ENCODE measurements at places on chromosomes 5 and 9.

GRCh38 chr5:126373375-126374108 lies 49.7 kb upstream of the GRAMD2B start:
- DNase-seq = no peak

DNA sequence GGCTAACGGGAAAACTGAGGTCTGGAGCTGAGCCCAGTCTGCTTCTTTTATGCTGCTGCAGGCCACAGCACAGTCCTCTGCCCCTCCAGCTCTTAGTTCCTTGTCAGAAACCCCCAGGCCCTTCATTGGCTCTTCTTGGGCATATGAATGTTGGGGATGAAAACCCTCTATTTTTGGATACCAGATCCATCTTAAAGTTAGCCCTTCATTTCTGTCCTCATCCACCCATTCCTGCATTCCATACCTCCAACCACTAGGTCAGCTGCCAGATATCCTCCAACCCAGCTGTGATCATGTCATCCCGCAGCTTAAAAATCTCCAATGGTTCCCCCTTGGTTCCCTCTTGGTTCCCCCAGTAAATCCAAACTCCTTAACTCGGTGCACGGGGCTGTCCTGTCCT lies 1.8 kb upstream of the SLC25A51 start:
- DNase-seq = no peak

GRCh38 chr5:176902911-176903664 lies 3.9 kb upstream of the HK3 start:
- DNase-seq = no peak

GRCh38 chr5:174376056-174376455 lies 330.6 kb downstream of the NSG2 start:
- DNase-seq = no peak

DNA sequence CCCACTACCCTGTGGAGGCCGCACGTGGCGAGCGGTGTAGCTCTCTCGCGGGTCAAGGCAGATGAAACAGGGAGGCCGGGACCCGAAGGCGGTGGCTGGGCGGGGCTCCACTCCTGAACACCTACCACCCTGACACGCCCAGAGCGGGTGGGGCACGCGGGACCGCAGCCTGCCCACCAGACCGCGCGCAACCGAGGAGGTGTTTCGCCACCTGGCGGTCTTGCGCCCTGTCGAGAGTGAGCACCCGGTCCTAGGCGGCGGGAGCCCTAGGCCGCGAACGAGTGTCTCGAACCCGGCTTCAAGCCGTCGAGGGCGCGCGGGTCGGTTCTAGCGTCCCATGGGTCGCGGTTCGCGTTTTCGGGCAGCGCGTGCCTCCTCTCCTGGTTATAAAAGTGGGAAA lies 2.2 kb upstream of the EXOSC3 start:
- no peak for DNase-seq

DNA sequence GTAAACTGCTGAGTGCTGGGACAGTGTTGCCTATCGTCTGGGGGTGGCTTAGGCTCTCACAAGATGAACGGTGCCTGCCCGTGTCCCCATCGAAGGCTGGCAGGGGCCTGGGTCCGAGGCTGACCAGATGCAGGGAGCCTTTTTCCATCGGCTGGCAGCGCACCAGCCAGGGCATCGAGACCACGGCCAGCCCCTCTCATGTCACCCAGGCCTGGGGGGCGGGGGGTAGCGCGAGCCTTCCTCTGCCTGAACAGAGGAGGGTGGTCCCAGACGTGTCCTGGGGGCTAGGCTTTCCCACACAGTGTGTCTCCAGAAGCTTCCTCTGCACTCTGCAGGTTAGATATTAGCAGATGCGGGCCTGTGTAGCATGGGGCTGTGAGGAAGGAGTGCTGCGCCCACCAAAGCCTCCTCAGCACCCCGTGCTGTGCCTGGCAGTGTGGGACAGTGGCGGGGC lies 17.3 kb downstream of the FGD3 start:
- DNase-seq = no peak

DNA sequence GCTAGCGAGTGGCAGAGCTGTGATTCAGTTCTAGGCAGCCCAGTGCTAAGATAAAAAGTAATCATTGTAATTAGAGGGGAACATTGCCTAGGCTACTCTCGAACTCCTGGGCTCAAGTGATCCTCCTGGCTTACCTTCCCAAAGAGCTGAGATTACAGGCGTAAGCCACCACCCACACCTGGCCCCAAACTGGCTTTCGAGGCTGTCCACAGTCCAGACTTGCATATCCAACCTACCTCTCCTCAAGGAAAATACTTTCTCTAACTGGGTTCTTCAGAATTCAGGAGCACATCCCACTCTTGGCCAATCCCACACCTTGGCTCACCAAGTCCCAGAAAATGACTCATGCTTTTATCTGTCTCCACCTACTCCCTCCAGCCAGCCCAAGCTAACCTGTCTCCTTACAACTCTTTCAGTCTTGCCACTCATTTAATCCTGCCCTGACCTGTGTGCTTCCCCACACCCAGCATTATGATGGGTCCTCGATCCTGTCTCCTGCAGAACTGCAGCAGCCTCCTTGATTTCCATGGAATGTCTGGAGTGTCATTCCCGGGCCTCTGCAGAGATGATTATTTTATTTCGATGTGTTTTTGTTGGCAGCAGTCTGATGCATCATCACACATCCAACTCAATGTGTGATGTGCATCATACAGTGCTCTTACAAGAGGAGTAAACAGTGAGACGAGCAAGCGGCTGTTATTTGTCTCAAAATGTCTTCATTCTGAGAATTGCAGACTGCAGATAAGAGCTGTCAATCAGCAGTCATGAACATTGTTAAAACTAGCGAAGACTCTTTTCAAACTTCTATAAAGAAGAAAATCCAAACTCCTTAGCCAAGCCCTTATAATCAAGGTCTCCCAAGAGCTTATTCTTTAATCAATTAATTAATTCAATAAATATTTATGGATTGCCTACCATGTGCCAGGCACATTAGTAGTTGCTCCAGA lies 167.3 kb downstream of the SEC61B start:
- DNase-seq = no peak

DNA sequence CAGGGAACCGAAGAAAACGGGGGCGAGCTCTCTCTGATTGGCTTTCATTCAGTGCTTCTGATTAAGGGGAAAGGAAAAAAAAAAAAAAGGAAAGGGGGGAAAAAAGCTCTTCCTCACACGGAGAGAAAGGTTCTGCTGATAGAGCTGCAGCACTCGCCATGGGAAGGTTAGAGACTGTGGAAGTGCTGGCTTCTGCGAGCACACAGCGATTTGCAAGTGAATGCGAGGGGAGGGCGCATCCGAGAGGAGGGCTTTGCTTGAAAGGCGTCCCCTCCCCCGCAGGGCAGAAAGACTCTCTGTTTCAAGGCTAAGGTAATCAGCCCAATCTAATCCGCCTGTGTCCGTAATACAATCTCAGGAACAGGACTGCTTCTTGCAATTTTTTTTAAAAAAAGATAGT lies at the start of gene CDH10:
CDH10 (minus strand) TSS at position 218 of the 400 bp plus-strand sequence. CDS start 51,488 bp downstream, outside the sequence.
- DNase-seq = no peak

DNA sequence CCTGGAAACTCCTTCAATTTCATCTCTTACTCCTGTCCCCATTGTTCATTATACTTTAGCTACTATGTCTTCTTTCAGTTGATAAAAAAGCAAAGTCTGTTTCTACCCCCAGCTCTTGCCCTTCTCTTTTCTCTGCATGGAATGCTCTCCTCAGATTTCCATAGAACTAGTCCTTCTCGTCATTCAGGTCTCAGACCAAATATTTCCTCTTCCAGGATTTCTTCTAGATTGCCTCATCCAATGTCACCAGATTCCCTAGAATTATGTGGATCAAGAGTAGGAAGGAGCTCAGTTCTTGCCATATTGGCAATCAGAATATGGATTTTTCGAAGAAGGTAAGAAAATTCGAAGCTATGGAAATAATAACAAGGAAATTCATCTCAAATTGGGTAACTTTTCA lies 176.1 kb downstream of the GABRG2 start:
- DNase-seq = no peak

DNA sequence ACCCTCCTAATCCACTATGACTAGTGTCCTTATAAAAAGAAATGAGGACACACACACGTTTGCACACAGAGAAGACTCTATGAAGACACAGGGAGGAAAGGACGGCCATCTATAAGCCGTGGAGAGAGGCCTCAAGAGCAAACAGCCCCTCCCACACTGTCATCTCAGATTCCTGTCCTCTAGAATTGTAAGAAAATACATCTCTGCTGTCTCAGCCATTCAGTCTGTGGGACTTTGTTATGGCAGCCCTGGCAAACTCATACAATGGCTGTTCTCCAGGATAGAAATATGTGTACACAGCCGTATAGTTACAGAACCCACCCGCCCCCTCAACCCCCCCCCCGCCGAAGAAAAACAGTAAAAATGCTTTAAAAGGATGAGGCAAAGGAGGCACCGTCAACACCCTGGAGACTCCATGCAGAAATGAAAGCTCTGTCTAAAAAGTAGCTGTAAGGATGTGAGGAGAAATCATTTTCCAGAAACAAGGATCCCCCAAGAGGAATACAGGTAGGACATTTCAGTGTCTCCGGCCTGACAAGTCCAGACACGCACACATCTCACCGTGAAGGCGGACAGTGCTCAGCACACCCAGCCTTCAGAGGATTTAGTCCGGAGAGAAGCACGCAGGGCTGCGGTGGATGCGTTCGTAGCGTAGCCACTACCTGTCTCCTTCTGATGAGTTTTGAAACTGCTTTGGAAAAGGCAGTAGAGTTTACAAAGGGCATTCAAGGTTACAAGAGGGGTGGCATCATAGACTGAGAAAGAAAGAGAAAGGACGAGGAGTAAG lies 110.8 kb upstream of the ERCC6L2 start:
- DNase-seq = no peak

DNA sequence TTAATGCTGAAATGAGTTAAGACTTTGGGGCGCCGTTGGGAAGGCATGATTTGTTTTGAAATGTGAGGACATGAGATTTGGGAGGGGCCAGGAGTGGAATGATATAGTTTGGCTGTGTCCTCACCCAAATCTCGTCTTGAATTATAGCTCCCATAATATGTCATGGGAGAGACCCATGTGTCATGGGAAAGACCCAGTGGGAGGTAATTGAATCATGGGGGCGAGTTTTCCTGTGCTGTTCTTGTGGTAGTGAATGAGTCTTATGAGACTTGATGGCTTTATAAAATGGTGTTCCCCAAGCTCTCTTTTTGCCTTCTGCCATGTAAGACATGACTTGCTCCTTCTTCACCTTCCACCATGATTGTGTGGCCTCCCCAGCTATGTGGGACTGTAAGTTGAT lies 5.1 kb downstream of the SLC25A48 start:
- DNase-seq = no peak

DNA sequence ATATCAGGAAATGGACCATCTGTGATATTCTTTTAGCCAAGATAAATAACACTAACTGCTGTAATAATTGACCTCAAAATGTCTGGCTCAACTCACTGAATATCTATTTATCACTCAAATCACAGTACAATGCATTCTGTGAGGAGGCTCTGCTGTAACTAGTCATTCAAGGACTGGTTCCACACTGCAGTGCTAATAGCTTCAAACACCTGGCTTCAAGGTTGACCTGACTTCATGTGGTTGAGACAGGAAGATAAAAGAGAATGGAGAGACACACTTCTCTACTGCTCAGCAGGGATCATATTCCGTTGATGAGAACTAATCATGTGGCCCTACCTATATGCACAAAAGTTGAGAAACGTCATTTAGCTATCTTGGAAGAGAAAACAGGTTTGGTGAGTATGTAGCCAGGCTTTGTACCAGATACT lies 3.4 kb upstream of the RHOBTB3 start:
- no peak for DNase-seq

GRCh38 chr5:54390539-54391031 lies 64.9 kb upstream of the HSPB3 start:
- DNase-seq = no peak

GRCh38 chr9:113633782-113634595 lies 170.5 kb downstream of the RGS3 start:
- DNase-seq = no peak

DNA sequence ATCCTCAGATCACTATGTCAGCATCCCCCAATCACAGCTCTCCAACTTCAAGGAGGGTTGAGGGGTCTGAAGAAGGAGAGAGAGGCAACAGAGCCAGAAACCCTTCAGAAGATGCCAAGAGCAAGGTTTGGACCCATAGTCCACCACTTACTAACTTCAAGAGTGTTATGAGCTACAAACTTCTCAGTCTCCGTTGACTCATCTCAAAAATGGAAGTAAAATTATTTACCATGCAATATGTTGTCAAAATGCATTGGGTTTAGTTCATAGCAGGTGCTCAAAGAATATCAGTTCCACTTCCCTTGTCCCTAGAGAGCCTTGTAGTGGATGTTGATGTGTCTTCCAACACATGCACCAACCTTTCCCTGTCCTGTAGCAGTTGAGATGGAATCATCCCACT lies 116.0 kb downstream of the KCNIP1 start:
- DNase-seq = no peak

GRCh38 chr5:671459-672328 lies 21.5 kb downstream of the TPPP start:
- DNase-seq = peak; percentile 54

GRCh38 chr5:50874306-50875001 lies 208.0 kb downstream of the PARP8 start:
- no peak for DNase-seq

- no peak for DNase-seq
These were observed 799.1 kb downstream of the TAF11L14 start for GRCh38 chr5:18433336-18433735.

- no peak for DNase-seq
These were observed 100.4 kb upstream of the FAM174A start for GRCh38 chr5:100434815-100435214.

- no peak for DNase-seq
These were observed 524 bp downstream of the CYFIP2 start for GRCh38 chr5:157266286-157267007.

DNA sequence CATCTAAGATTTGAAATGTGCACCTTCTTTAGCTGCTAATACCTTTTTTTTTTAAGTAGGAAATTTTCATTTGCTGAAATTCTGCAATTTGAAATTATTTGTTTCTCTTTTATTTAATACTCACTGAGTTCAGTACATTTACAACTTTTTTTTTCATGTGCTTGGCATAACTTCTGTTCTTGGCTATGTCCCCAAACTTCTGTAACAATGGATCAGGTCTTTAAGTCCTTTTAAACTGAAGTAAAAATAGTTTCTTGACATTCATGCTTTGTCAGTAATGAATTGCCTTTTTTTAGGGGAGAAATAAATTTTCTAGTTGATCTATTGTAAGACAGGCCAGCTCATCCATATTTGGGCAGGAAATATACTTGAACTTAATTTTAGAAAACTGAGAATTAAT lies 41.5 kb downstream of the EDIL3 start:
- no peak for DNase-seq

DNA sequence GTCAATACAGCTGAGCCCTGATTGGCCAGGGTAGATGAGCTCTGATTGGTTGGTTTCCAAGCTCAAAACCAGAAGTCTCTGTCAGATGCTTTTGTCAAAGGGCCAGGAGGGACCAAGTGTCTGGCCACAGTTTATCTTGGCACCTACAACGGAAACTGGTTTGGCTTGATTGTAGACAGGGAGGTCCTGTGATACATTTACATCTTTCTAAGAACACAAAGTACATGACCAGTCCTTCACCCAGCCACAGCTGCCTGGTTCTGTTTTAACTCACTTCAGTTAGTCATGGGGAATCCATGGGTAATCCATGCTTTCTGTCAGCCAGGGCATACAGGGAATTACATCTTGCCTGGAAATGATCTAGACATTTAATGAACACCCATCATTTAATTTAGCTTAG lies 171.2 kb downstream of the SLC12A2 start:
- no peak for DNase-seq
